ENCODE measurements at places on chromosomes 16 and 17.

DNA sequence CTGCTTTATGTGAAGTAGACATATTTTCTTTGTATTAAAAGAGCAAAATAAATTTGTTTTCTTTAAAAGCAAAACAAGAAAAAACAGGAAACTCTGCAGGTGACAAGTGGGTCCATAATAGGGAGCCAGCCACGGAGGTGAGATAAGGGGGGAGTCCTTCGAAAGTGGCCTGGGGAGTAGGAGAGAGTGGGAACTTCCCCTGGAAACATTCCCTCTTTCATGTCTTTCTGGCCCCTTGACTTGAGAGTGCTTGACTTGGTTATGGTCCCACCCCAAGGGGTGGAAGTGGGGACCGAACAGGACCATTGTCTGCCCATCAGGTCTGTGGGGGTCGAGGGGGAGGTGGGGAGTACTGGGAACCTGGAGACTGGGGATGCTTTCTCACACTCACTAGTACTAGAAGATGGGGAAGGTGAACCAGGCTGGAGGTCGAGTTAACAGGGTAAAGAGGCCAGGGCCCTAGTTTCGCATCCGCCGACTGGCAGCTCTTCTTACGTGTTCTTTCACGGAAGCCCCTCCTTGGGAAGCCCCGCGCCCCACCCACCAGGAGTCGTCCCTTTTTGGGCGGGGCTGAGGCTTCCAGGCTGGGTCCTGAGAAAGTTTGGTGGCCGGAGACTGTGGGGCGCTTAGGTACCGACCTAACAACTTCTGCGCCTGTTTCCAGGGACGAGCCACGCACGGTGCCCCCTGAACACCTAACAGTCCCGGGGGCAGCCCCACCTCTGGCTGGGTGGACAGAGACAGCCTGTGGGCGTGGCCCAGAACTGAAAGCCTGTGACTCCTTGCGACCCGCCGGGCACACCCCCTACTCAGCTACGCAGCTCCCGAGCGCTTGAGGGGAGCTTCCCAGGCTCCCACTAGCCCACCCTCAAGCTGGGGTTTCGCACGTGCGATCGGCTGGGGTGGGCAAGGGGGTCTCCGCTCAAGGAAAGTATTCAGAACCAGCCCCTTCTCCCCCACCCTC lies 790 bp downstream of the TRADD start:
- no peak overlapping the region for H3K27ac ChIP-seq
- DNase-seq: peak; percentile 59
- no peaks in the 10 kb centered on the region for H3K36me3 ChIP-seq
- H3K27me3 ChIP-seq: no peaks in the 10 kb centered on the region

GRCh38 chr16:24784121-24784520 lies 54.7 kb downstream of the TNRC6A start:
- H3K27me3 ChIP-seq: no peaks in the 10 kb centered on the region
- H3K4me1 ChIP-seq: no peaks in the 10 kb centered on the region
- no peak overlapping the region for H3K4me3 ChIP-seq
- H3K27ac ChIP-seq: no peak overlapping the region
- DNase-seq: no peak

GRCh38 chr16:17451843-17452242 lies 18.9 kb downstream of the XYLT1 start:
- H3K27ac ChIP-seq: no peak overlapping the region
- H3K36me3 ChIP-seq: no peaks in the 10 kb centered on the region
- H3K27me3 ChIP-seq: no peaks in the 10 kb centered on the region
- peaks cover 11% of the 10 kb centered on the region for H3K4me1 ChIP-seq

GRCh38 chr17:82121246-82121645 lies 23.2 kb upstream of the FASN start:
- no peaks in the 10 kb centered on the region for H3K27me3 ChIP-seq
- H3K4me1 ChIP-seq: no peaks in the 10 kb centered on the region
- no peak for DNase-seq
- H3K4me3 ChIP-seq: no peak overlapping the region
